ENCODE measurements at places on chromosomes 13 and 19.

DNA sequence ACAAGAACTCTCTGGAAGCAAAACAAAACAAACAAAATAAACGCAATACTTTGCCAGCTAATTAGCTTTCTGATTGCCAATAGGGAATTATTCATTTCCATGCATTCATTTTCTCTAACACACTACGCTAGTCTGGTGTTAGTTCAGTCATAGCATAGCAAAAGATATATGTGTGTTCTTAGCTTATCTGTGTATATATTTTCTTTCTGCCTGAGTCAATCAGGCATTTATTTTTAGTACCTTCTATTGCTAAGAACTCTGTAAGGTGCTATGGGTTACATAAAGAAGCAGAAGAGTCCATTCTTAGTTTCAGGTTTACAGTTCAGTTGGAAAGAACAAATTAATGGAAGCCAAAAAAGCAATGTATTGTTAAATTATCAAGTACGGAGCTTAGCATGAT is 490.9 kb downstream of the KLF5 start:
- no peak for DNase-seq

GRCh38 chr19:54464044-54464629 is 559 bp upstream of the LENG9 start:
- peak; percentile 62 for DNase-seq

DNA sequence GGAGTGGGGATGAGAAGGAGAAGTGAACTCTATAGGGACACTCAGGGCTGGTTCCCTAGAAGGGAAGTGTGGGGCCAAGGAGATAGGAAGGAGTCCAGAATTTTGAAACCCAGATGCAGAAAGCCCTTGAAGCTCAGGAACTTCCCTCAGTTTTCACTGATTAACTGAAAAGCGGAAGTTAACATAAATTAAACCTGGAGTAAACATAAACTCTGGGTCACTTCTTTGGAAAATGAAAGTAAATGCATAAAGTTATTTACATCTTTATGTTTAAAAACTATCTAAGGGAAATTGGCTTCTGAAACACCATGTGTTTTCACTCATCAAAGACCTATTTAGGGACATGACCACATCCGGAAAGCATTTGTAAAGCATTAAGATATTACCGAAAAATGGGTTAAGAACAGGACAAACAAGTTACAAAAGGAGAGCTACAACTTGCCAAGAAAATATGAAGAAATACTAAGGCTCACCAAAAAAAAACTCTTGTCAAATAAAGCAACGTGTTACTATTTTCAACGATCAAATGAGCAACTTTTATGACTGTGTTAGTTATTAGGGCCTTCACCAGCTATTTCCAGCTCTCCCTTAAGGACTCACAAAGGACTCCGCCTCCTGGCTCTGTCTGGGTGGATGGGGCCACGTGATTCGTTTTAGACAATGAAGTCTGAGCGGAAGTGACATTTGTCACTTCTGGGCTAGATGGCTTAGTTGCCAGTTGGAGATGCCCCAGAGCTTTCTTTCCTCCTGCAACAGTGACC is 439.1 kb upstream of the ZNF507 start:
- DNase-seq: no peak

GRCh38 chr13:32259116-32259515 is 56.0 kb downstream of the ZAR1L start:
- no peak for DNase-seq

DNA sequence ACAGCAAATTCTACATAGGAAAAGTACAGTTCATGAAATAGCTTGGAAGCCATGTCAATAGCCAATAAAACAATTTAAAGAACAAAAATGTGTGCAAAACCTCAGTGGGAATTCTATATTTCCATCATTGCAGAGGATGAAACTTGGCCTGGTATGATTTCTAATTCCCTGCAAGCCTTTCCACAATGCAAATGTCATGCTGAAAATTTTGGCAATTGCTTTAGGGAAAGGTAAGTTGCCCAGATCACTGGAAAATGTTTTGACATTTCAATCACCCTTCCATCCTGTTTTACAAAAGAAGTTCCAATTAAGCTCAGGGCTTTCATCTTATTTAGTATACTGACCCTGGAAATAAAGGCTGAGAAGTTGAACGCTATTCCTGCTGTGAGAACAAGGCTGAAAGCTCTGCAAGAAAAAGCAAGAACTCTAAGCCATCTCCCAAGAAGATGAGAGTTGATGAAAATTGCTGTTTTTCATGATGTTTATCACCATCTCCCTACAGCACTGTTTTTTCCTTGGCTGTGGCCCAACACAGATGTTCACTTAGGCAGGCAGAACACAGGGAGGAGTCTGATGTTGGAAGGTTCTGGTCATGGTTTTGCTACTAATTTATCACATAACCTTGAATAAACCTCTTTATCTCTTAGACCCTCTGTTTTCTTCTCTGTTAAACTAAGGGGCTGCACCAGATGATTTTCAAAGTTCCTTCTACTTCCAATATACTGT is 263.7 kb downstream of the KCTD12 start:
- DNase-seq: no peak

GRCh38 chr13:75486146-75487062 is 4.4 kb upstream of the TBC1D4 start:
- no peak for DNase-seq

- no peak for DNase-seq
Observed at GRCh38 chr19:45542234-45542668, 35.0 kb downstream of the VASP start.

DNA sequence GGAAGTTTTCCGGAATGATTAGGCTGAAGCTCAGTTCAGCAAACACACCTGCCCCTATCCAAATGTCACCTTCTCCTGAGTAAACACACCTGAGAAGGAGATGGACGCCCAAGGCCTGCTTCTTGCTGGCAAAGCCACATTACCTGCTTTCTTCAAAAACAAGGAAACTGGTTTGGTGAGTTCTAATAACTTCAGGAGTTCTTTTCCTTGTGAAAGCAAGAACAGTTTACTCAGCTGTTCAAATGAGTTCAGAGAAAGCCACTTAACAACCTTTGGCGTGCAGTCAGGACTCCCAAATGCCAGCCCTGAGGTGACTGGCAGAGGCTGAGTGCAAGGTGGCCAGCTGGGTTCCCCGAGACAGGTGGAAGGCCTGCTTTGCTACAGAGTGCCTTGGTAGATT is 160.5 kb downstream of the STK24 start:
- no peak for DNase-seq

GRCh38 chr13:59451236-59451635 is 712.5 kb downstream of the DIAPH3 start:
- no peak for DNase-seq

GRCh38 chr19:7480222-7480969 is 8.4 kb downstream of the PEX11G start:
- DNase-seq: no peak

DNA sequence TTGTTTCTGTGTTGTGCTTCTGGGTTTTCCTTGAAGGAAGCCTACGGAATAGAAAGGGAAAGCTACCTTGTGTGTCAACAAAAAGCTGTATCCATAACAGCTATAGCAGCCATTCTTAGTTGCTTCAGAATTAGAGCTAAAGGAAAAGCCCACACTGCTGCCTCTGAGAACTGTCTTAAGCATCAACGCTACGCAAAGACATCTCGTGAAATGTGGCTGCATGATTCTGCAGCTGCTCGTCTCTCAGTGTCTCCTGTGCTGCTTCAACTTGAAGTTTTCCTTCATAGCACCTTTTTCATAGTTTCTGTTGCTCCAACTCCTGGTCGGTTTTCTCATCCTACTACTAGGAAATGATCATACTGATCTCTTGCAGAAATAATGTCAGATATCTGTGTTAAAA is 140.9 kb upstream of the MAB21L1 start:
- DNase-seq: no peak

DNA sequence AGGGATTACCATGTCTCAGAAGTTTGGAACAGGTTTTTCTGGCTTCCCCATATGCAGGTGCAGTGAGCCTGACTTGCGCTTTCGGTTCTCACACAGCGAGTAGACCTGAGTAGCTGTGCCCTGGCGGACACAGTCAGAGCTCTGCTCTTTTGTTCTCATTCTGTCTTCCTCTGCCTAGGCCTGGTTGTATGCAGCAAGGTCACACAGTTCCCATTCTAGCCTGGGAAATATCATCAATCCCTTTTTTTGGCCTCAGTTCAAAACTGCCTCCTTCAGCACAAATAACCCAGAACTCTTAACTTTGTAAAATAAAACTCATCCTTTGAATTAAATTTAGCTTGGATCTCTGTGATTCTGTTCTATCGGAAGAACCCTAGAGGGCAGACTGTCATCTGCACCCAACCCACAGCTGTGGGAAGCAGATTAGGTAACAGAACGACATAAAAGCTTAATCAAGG is 10.2 kb downstream of the OXGR1 start:
- no peak for DNase-seq

GRCh38 chr19:2815191-2815614 is 4.5 kb upstream of the ZNF554 start:
- DNase-seq: no peak

- DNase-seq: no peak
Observed at GRCh38 chr13:73335210-73335609, 276.4 kb downstream of the KLF5 start.

GRCh38 chr13:20831933-20832332 is 58.2 kb upstream of the EEF1AKMT1 start:
- no peak for DNase-seq

GRCh38 chr19:18696023-18696422 is 12.5 kb downstream of the CRTC1 start:
- no peak for DNase-seq

- DNase-seq: no peak
Observed at GRCh38 chr19:47794526-47794925, 9.8 kb downstream of the TPRX1 start.

DNA sequence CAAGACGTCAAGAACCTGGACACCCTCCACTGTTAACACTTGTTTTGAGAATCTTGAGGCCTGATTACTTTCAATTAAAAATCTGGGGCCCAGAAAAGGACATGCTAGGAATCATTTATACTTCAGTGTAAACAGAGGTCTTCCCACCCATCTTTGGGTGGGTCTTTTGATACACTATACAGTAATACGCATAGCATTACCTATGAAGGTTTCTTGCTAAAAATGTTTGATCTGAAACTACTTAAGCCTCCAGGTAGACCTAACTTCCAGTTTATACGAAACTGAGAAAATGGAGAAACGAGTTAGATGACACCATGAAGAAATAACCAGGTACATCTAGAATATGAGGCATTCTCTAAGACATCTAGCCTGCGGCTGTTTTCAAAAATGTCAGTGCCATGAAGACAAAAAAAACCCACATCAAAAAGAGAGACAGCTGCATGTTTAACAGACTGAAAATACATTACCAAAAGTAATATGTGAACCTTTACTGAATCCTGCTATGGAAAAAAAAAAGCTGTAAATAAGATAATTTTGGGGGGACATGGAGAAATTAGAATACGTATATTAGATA is 36.6 kb downstream of the TGDS start:
- DNase-seq: no peak

DNA sequence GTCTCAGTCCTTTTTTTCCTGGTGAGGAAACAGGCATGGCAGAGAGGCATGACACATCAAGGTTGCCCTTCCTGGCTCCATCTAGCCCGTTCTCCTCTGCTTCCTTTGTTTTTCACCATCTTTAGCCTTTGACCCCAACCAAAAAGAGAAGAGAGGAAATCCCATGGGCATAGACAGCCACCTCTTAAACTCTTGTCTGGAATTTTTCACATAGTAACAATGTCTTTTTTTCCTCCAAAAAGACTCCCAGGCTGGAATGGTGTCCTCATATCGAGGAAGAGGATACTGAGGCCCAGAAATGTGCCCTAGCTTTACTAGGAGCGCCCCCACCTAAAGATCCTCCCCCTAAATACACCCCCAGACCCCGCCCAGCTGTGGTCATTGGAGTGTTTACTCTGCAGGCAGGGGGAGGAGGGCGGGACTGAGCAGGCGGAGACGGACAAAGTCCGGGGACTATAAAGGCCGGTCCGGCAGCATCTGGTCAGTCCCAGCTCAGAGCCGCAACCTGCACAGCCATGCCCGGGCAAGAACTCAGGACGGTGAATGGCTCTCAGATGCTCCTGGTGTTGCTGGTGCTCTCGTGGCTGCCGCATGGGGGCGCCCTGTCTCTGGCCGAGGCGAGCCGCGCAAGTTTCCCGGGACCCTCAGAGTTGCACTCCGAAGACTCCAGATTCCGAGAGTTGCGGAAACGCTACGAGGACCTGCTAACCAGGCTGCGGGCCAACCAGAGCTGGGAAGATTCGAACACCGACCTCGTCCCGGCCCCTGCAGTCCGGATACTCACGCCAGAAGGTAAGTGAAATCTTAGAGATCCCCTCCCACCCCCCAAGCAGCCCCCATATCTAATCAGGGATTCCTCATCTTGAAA is at the start of gene GDF15:
TSS of gene GDF15 (plus strand) at position 484 of the 868 bp plus-strand sequence. CDS start at position 516, 32 bp downstream.
- DNase-seq: no peak

DNA sequence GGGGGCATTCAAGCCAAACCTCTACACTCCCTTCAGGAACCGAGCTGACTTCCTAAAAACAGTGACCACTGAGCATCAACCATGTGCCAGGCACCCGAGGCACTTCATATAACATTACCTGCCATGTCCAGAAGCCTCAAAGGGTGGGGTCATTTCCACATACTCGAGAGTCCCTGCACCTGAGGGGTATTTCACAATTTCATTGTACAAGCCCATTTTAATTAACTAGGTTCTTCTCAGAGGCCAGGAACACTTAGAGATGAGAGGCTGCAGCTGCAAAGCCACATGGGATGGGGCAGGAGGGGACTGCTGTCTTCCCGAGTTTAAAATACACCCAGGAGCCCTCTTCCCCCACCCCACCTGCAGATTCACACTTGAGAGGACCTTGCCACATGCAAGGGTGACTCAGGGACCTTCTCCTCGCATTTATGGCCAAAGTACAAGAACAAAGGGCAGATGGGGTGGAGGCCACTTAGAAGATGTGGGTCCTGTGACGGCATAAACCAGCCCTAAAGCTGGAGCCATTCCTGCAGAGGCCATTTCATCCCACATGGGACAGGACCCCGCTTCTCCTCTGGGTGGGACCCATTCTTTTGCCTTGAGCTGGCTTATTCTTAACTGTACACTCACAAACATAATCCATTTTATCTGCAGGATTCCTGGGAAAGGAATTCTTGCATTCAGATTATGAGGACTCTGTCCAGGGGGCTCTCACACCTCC is 43.9 kb downstream of the RAB20 start:
- no peak for DNase-seq

DNA sequence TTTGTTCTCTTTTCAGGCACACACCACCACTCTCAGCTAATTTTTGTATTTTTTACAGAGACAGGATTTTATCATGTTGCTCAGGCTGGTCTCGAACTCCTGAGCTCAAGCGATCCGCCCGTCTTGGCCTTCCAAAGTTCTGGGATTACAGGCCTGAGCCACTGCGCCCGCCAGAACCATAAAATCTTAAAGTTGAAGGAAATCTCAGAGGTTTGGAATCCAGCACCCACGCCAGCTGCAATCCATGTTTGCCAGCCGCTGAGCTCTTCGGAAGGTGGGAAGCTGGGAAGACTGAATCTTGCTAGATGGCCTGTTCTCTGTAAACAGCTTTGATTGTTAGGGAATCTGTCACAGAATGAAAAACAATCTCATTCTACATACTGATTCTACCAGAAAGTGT is 38.5 kb downstream of the SPATA13 start:
- DNase-seq: no peak

- DNase-seq: no peak
Observed at GRCh38 chr19:38841180-38841766, 8.5 kb downstream of the HNRNPL start.
